Camera-type eye (tissue), 1 donor: ENCODE measurements at places on chromosomes 12 and 14. TPM values are rescaled to one million over a fixed set of nuclear protein-coding genes. Genes with fewer than 3 reads are reported as not detected.

The OR6C2 gene
- total RNA-seq = not detected

The RAPGEF3 gene
- 13.6 TPM for total RNA-seq

The HAL gene
- 0.49 TPM for total RNA-seq

The CCDC197 gene
- not detected for total RNA-seq

The NANOG gene
- total RNA-seq = not detected

The SMCO2 gene
- total RNA-seq = 1.9 TPM

The HELB gene
- 14.5 TPM for total RNA-seq

The CACNA1C gene
- 16.3 TPM for total RNA-seq

The EMP1 gene
- 189 TPM for total RNA-seq

The ESPL1 gene
- total RNA-seq = 6.7 TPM

The ATP5F1B gene
- total RNA-seq = 392 TPM

The USP44 gene
- total RNA-seq = 2.2 TPM

The RNFT2 gene
- total RNA-seq = 23.0 TPM

The ENDOU gene
- total RNA-seq = 1.4 TPM

The CD69 gene
- total RNA-seq = 9.8 TPM

The B4GALNT3 gene
- 6.8 TPM for total RNA-seq

The ABCB9 gene
- 16.9 TPM for total RNA-seq

The SDSL gene
- total RNA-seq = 4.9 TPM

The HOTAIR gene
- not detected for total RNA-seq

The DCTN2 gene
- total RNA-seq = 174 TPM

The MIP gene
- 303 TPM for total RNA-seq

The IPO8 gene
- 56.7 TPM for total RNA-seq

The RIN3 gene
- 7.2 TPM for total RNA-seq

The ARF6 gene
- 45.0 TPM for total RNA-seq

The RERG gene
- 23.4 TPM for total RNA-seq
